ENCODE measurements at places on chromosomes 6 and 20.

DNA sequence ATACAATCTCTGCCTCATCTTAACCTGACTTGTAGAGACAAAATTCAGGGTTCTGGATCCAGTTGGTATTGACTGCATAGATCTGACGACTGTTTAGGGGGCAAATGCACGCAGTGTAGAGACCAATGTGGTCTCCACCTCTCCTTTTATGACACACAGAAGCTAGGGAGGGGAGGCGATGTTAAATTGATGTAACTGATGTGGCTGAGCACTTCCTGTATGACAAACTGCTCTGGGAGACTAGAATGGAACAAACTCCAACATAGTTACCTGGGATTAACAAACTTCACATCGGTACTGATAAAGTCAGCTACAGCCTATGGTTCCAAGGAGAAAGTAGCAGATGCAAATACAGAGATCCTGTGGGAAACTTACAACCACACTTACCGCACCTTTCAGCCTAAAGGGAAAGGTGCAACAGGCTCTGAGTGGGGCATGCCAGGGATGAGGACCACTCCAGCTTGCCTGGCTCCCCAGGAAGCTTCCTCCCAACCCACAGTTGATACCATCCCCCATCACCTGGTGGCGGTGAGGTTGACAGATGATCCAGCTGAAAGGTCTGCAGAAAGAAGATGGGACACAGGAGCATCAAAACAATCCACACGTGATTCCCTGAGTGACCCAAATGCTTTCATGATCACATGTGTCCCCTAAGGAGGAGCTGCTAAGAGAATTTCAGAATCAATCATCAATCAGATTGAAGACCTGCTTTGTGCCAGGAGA, 60.6 kb upstream of the MRPS10 start:
- no peak for DNase-seq

DNA sequence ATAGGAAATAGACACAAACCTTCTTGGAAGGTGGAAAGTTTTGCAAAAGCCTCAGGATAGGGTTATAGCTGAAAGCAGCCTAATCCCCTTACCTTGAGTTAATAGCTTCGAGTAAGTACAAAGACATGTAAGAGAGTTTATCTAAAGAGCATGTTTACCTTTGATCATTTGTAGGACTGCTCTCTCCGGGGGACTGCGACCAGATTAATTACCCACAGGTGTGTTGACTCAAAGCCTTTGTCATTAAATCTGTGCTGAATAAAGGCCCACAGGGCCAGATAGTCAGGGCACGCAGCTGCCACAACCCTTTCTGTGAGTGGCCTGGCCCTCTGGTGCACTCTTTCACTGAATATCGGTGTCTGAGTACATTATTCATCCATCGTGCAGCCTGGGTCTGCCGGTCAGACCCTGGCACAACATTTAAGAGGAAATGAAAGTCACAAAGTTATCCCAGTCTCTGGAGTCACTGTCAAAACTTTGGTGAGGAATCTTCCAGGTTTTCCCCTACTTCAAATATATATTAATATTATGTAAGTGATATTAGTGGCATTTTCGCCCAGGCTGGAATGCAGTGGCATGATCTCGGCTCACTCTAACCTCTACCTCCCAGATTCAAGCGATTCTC, 5.4 kb upstream of the MICA start:
- DNase-seq, result no peak

DNA sequence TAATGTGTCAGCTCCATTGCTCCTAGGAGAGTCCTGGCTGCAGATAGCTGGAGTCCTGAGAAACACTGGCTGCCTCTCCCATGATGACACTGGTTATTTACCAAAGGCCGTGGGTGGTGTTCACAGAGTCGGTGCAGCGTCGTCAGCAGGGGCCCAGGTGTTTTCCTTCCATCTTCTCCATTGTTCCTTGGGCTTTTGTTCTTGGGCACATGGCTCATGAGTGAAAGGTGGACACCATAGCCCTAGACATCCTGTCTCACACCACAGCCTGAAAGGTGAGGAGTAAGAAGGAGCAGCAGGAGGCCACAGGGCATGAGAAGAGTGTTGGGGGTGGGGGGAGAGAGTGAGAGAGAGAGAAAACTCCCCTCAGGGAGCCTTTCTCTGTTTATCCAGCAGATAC, 9.1 kb downstream of the CST5 start:
- DNase-seq, result no peak

DNA sequence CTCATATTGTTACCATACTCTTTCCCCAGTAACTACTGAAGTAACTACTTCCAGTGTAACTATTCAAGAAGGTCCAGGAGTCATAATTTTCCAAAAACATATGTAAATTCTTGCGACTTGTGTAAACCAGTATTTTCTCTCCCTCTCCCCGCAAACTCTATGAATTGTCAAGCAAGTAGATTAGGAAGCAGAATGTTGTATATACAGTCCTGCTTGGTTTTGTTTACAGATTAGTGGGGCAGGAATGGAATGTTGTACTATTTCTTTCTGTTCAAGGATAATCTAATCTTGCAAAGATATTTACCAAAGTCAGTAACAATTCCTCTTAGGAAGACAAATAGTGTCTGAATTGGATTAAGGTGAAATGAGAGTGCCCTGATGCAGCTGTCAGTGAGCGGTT, 234.9 kb upstream of the PLN start:
- no peak for DNase-seq

- peak; percentile 93 for DNase-seq
Observed at GRCh38 chr6:158894193-158894592, 75.0 kb upstream of the EZR start.

DNA sequence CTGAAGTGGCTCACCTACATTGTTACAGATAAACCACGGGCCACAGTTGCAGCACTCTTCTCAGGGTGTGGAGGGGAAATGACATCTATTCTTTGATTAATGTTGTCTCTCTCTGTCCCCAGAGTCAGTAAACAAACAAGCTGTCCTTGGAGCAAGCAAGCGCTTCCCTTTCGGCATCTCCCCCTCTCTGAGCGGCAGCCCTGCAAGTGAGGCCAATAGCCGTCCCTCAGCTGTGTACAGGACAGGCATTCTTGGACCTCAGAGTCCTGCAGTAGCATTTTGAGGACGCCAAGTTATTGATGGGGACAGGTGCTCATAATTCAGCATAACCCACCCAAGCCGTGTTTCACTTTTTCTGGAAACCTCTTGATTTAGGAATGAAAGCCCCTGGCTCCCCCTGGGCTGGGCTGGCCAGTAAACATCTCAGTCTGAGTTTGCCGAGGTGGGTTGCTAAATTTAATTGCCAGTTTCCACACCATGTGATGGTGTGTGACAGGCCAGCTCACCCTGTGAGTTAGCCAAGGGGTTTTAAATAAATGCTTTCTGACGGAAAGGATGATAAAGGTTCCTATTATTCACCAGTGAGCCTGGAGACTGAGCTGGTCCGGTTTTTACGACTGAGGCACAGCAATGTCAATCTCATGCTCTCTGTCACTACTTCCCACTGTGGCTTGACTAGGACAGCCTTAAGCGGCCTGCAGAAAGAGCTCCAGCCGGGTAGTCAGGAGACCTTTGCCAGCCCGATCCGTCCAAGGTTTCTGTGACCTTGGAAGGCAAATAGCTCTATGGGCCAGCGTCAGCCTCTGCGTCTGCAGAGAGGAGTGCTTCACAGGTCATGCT, 214.8 kb upstream of the RREB1 start:
- no peak for DNase-seq

- no peak for DNase-seq
Observed at GRCh38 chr6:52754443-52754842, 8.8 kb downstream of the GSTA2 start.

DNA sequence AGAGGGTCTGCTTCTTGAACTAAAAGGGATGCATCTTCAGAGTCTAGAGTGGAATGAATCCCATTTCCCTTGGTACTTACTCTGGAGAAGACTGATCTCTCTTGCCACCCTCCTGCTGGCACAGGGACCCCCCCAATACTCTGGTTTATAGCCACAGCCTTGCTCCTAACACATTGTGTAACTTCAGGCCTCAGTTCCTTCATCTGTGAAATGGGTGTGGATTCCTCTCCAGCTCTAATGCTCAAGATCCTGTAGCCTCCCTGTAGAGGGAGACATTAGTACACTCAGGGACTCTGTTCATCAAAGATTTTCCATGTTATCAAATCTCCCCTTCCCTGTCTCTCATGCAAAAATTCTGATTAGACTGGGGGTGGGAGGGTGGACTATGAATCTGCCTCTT, 315.7 kb upstream of the MOCS1 start:
- no peak for DNase-seq

DNA sequence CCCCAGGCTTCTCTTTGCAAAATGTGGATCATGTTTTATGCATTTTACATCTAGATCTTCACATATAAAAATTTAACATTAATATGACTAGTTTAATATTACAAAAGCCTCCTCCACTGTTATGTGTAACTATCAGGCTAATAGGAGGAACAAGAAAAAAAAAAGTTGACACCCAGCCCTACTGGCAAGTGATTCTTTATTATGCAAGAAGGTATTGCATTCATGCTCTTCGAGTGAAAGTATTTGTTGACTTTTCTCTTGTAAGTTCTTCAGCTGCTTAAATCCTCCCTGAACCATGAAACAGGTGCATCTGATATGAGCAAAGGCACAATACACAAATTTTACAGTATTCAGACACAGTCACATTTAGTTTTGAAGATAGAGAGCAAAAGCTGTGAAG, 716 bp upstream of the HLA-DQB2 start:
- no peak for DNase-seq

- no peak for DNase-seq
Observed at GRCh38 chr6:83192456-83192855, 609 bp downstream of the PGM3 start.

Data from astrocyte of the hippocampus (primary cell).